Immature natural killer cell (primary cell): ENCODE measurements at places on chromosomes 6 and 20.

GRCh38 chr20:32803092-32803491, 16.7 kb upstream of the MAPRE1 start:
- H3K4me3 ChIP-seq = no peak overlapping the region
- no peak for DNase-seq
- H3K27me3 ChIP-seq = peaks cover 2% of the 10 kb centered on the region
- H3K36me3 ChIP-seq = no peaks in the 10 kb centered on the region

GRCh38 chr6:2848851-2849250, 7.2 kb upstream of the SERPINB1 start:
- DNase-seq = no peak
- H3K36me3 ChIP-seq = no peaks in the 10 kb centered on the region
- no peaks in the 10 kb centered on the region for H3K27me3 ChIP-seq
- H3K4me3 ChIP-seq = no peak overlapping the region
- peaks cover 29% of the 10 kb centered on the region for H3K4me1 ChIP-seq

- H3K36me3 ChIP-seq = no peaks in the 10 kb centered on the region
- no peak overlapping the region for H3K4me3 ChIP-seq
- peaks cover 2% of the 10 kb centered on the region for H3K4me1 ChIP-seq
- H3K27ac ChIP-seq = no peak overlapping the region
- no peak for DNase-seq
Observed at GRCh38 chr20:54668271-54669039, 193.1 kb downstream of the DOK5 start.

- peak overlapping the region; percentile 94 for H3K27ac ChIP-seq
- H3K4me3 ChIP-seq = peak overlapping the region; percentile 97
- H3K4me1 ChIP-seq = peaks cover 54% of the 10 kb centered on the region
- no peak for DNase-seq
- no peaks in the 10 kb centered on the region for H3K27me3 ChIP-seq
Observed at GRCh38 chr20:36236786-36237121, 476 bp downstream of the AAR2 start.

GRCh38 chr6:106884576-106884975, 90.0 kb downstream of the CD24 start:
- H3K4me3 ChIP-seq = no peak overlapping the region
- no peaks in the 10 kb centered on the region for H3K36me3 ChIP-seq
- no peak overlapping the region for H3K27ac ChIP-seq
- H3K27me3 ChIP-seq = peaks cover 2% of the 10 kb centered on the region
- DNase-seq = no peak

DNA sequence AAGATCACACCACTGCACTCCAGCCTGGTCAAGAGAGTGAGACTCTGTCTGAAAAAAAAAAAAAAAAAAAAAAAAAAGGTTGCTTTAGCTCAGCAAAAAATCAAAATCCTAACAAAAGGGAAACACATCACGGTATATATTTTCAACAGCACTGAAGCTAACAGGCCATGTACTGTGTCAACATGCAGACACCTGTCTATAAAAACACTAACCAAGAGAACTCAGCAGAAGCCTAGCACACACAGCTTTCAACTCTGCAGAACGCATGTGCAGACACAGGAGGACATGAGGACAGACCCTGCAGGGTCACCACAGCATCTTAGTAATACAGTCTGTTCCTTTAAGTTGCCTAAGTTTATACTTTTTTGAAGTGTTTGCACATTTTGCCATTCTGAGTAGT, 13.5 kb downstream of the NINL start:
- H3K27me3 ChIP-seq = peaks cover 3% of the 10 kb centered on the region
- DNase-seq = no peak

DNA sequence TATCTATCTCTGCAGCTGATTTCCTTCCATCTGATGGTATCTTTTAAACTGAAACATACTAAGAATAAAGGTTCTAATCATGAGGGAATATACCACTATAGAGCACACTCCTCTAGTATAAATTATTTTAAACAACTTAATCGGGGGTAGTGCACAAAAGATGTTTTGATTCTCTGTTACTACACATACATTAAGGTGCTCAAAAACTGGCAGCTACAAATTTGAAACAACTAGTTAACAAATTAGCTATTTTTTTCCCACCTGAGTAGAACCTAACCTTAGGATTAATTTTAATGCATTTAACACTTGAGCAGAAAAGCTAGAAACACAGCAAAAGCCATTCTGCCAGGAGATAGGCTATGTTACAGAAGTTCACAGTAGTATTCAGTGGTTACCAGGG, 23.0 kb downstream of the CCNC start:
- H3K4me3 ChIP-seq = no peak overlapping the region
- no peak overlapping the region for H3K27ac ChIP-seq
- no peak for DNase-seq
- no peaks in the 10 kb centered on the region for H3K27me3 ChIP-seq

- no peaks in the 10 kb centered on the region for H3K4me1 ChIP-seq
- H3K4me3 ChIP-seq = no peak overlapping the region
- H3K27me3 ChIP-seq = no peaks in the 10 kb centered on the region
- H3K36me3 ChIP-seq = no peaks in the 10 kb centered on the region
- no peak overlapping the region for H3K27ac ChIP-seq
- DNase-seq = no peak
Observed at GRCh38 chr20:31746068-31746878, 7.2 kb downstream of the TPX2 start.

GRCh38 chr6:159520002-159520401, 173.0 kb downstream of the SOD2 start:
- H3K27ac ChIP-seq = no peak overlapping the region
- H3K36me3 ChIP-seq = no peaks in the 10 kb centered on the region
- DNase-seq = no peak
- H3K27me3 ChIP-seq = peaks cover 4% of the 10 kb centered on the region

DNA sequence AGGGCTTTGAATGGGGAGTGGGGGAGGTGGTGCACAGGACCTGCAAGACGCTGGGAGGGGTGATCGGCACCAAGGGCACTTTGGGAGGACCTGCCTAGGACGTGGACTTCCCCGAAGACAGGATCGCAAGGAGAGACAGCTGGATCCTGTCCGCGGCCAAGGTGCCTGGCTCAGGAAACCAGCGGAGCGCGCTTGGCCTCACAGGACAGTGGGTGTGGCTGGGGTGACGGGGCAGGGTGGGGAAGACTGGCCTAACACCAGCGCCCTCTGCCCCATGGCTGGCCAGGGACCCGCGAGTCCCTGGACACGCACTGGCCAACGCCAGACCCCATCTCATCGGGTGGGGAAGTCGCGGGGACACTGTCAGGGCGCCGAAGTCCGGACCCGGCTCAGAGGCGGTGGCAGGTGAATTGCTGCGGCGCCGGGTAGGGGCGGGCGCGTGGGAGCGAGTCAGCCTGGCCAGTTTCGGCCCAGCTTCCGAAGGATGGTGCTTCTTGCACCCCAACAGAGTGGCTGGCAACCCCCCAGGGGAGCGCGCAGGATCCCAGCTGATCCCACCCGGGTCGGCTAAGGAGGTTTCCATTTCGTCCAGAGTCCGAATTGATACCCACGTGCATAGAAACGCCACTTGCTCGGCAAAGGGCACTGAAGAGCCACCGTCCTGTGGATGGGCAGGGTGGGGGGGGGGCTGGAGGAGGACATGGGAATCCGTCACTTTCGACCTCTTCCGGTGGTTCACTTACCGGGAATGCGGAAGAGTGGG, 785 bp upstream of the THBD start:
- no peaks in the 10 kb centered on the region for H3K36me3 ChIP-seq
- H3K27ac ChIP-seq = no peak overlapping the region
- H3K4me1 ChIP-seq = peaks cover 21% of the 10 kb centered on the region
- DNase-seq = no peak
- peak overlapping the region; percentile 69 for H3K4me3 ChIP-seq
- H3K27me3 ChIP-seq = peaks cover 28% of the 10 kb centered on the region

DNA sequence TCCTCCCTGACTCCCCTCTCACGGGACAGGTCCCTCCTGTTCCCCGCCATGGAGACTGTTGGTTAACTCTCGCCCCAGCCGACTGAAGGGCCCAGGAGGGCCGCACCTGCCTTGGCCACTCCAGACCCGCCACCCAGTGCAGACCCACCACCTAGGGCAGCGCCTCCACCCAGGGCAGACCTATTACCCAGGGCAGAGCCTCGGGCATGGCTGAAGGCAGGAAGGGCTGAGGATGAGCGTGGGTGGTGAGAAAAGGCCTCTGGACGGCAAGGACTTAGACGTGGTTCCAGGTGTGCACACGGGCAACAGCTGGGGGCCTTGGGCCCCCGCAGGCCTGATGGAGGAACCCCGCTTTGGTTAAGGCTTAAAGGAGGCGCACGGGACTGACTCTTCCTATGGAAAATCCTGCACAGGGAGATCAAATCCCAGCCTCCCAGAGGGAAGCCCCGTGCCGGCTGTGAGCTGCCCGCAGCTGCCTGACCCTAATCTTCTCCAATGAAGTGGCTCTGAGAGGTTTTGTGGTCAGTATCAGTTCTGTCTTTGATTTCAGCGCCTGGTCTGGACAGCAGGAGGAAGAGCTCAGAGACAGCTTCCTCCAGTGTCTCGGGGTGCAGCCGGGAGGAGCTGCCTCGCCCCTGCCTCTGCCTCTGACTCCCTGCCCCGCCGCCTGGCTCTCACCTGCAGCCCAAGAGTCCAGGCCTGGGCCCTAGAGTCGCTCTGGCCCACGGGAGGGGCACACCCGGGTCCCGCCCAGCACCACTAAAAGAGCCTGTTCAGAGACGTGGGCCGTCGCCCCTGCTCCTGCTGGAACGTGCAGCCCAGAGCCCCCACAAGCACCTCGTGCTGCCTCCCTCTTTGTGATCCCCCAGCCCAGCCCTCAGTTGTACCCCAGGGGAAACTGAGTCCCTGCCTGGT, 12.1 kb upstream of the CHRNA4 start:
- peaks cover 7% of the 10 kb centered on the region for H3K27me3 ChIP-seq
- H3K27ac ChIP-seq = no peak overlapping the region
- DNase-seq = no peak
- H3K4me1 ChIP-seq = no peaks in the 10 kb centered on the region
- no peaks in the 10 kb centered on the region for H3K36me3 ChIP-seq
- H3K4me3 ChIP-seq = no peak overlapping the region

DNA sequence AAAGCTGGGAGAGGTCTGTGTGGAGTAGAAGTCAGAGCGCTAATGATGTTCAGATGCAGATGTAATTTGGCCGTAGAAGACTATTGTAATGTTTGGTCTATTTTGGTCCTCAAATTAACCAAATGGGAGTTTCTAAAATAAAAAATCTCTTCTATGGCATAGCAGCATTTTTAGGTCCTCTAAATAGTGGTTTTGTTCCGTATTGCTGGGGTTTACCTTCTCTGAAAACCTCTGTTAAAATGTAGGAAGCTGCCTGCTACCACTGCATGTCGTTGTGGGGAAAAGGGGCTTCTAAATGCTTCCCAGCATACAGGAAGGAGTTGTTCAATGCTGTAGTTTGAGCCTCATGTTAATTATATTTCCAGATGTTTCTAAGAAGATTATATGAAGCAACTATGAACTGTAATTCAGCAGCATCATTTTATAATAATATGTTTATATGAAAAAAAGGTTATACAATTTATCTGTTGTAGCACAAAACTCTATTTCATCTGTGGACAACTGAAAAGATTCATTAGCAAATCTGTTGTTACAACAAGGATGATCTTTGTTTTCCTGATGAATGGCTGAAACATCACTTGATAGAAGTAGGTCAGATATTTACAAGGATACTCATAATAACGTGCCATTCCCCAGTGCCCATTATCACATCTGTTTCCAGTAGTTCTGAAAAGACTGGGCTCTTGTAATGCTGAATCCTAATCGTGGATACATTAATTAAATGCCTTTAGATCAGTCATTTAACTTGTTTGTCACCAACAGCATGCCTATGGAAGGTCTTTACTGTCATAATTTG, 256.6 kb downstream of the TBC1D7 start:
- peaks cover 2% of the 10 kb centered on the region for H3K4me1 ChIP-seq
- DNase-seq = no peak
- no peak overlapping the region for H3K27ac ChIP-seq
- H3K27me3 ChIP-seq = peaks cover 10% of the 10 kb centered on the region

DNA sequence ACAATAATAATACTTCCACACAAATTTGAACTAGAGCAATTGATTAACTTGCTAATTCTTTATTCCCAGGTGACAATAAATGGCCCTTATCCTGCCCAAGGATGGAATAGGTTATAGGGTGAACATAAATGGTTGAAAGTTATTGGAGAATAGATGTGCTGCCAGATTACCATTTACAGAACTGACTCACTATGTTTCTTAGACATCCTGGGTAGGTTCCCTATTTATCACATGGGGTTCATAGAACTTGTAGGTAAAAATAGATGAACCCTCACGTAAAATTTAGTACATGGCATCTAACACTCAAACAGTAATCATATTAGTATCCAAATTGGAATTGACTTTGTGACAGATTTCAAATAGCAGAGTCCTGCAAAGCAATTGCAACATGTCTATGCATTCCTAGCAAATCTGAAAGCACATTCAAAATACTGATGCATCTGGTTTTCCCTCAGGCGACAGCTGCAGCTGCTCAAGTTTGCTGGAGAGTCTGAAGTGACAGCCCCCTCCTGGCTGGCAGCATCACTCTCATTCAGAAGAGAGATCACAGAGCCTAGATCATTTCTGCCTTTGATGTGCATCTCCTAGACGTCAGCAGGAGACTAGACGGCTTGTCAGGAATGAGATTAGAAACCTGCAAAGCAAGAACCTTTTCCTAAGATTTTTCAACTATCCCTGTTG, 80.2 kb upstream of the RNF217 start:
- no peak overlapping the region for H3K27ac ChIP-seq
- no peaks in the 10 kb centered on the region for H3K36me3 ChIP-seq
- no peak for DNase-seq

- H3K27me3 ChIP-seq = no peaks in the 10 kb centered on the region
- no peak for DNase-seq
- H3K27ac ChIP-seq = no peak overlapping the region
- peaks cover 48% of the 10 kb centered on the region for H3K4me1 ChIP-seq
- no peak overlapping the region for H3K4me3 ChIP-seq
- no peaks in the 10 kb centered on the region for H3K36me3 ChIP-seq
Observed at GRCh38 chr6:108598305-108598863, 37.7 kb downstream of the FOXO3 start.

- no peak overlapping the region for H3K27ac ChIP-seq
- no peaks in the 10 kb centered on the region for H3K36me3 ChIP-seq
- no peaks in the 10 kb centered on the region for H3K4me1 ChIP-seq
- H3K27me3 ChIP-seq = peaks cover 2% of the 10 kb centered on the region
- H3K4me3 ChIP-seq = no peak overlapping the region
Observed at GRCh38 chr6:97292671-97293070, 9.7 kb upstream of the MMS22L start.

- H3K27ac ChIP-seq = no peak overlapping the region
- H3K36me3 ChIP-seq = no peaks in the 10 kb centered on the region
- peaks cover 9% of the 10 kb centered on the region for H3K27me3 ChIP-seq
- DNase-seq = peak; percentile 71
- no peak overlapping the region for H3K4me3 ChIP-seq
- no peaks in the 10 kb centered on the region for H3K4me1 ChIP-seq
Observed at GRCh38 chr6:85482905-85483700, 33.2 kb downstream of the NT5E start.

DNA sequence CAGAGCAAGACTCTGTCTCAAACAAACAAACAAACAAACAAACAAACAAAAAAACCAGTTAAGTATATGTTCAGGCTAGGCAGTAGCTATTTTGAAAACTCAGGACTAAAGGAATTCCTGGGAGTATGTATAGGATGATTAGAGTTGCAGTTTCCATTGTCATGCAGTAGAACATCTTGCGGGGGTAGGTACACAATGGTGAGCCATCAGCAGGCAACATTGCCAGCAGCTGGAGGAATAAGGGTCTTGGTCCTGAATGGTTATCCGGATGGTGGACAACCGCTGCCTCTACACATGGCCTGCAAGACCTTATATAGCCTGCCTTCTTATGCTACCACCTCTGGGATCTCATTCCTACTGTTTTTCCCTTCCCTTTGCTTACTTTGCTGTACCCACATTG, 297.5 kb downstream of the SOX4 start:
- DNase-seq = no peak
- no peaks in the 10 kb centered on the region for H3K27me3 ChIP-seq
- H3K4me1 ChIP-seq = no peaks in the 10 kb centered on the region

- no peak overlapping the region for H3K27ac ChIP-seq
- H3K36me3 ChIP-seq = no peaks in the 10 kb centered on the region
- no peak overlapping the region for H3K4me3 ChIP-seq
Observed at GRCh38 chr20:50246367-50247195, 56.0 kb downstream of the CEBPB start.
